ENCODE measurements at places on chromosomes 7 and 10.

DNA sequence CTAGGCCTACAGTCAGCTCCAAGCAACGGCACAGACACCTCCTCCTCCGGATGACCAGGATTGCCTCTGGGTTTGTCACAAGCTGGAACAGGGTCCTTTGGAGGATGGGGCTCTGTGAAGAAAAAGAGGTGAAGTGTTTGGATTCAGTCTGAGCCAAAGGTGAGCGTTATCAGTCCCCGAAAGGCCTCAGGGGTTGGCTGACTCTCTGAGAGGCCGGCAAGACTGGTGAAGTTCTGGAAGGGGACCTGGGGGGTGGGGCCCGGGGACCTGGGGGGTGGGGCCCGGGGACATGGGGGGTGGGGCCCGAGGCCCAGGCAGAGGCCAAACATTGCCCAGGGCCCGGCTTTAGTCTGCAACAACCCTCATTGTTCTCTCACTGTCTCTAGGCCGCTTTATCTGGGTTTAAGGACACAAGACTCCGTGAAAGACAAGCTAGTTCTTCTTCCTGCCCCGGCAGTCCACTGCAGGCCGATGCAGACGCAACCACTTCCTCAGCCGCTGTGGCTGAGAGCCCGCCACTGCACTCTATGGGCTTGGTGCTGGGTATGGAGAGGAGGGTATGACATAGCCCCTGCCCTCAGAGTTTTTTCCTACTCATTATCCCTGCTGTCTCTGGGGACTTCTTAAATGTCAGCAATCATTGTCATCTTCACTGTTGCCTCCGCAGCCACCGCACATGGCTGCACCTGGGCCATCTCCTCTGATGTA, 27.4 kb upstream of the PSAP start:
- DNase-seq, result no peak

DNA sequence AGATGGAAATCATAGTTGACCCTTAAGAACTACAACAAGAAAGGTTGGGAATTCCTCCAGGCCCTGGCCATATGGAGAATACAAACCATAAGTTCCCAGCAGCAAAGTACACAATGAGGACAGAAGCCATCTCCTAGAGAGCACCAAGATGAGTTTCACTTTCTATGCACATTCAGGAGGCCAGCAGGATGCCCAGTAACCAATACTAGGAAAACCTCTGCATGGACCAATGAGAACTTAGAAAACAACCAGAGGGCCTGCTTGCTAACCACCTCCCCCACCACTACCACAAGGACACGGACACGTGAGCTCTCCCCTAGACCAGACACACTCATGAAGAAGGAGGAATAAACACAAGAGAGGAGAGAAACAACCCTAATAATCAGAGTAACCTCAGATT, 56.3 kb downstream of the IFIT5 start:
- no peak for DNase-seq

DNA sequence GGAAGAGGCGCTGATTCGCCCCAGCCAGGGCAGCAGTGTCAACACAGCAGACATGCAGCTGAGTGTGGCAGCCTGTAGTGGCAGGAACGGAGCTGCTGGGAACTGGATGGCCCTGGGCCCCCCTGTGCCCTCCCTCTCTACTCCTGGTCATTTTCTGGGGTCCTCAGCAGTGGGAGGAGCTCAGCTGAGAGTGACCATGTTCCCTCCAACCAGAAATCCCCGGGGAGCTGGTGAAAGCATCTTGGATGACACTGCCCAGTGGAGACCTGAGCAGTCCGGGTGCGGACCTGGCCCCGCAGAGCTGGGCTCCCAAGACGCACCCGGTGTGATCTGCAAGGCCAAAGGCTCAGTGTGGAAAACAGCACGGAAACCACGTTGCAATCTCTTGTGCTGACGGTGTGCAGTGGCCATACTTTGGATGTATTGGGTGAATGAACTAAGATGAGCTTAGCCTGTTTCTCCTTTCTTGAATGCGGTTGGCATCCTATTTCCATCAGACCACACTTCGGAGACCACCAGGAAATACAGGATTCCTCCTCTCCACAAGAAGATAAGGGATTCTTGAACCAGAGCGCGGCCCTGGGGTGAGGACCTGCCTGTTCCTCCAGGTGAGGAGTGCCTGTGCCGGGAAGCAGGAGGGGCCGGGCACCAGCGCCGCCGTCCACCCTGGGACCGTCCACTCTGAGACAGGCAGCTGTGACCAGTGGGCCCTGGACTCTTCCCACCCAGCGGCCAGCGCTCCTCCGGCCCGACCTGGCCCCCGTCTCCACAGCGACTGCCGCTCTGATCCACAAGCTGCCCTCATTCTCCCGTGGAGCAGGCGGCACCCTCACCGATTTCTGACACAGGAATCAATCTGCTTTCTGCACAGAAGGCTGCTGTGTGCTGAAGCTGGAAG, 93.5 kb upstream of the DIP2C start:
- DNase-seq, result no peak

DNA sequence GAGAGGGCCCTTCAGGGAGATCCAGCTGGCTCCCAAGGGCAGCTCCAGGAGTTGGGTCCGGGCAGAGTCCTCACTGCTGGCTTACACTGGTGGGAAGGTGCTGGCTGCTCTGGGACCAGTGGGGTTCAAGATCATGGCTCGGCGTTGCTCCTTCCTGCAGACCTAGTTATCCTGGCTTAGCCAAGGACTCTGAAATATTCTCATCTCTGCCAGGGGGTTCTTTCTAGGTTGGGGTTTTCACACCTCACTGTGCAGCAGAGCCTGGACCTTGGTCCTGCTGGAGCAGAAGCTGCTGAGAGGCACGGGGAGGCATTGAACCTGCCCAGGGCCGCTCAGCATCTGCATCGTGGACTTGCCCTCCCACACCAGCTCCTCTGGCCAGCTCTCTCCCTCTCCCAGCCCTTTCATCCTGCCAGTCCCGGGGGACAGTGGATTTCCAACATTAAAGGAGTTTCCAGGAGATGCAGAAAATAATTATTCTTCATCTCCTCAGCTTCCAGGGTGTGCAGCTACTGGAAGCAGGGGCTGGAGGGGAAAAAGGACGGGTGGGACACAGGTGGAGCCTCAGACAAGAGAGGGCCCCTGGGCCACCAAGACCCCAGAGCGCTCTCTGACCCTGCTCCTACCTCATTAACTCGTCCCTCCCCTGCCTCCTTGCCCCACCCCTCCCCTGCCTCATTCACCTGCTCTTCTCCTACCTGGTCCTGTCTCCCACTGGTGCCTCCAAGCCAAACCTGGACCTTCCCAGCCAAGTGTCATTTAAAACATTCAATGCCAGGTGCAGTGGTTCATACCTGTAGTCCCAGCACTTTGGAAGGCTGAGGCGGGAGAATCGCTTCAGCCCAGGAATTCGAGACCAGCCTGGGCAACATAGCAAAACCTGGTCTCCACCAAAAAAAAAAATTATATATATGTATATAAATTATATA, 42.5 kb downstream of the JAKMIP3 start:
- DNase-seq, result no peak

DNA sequence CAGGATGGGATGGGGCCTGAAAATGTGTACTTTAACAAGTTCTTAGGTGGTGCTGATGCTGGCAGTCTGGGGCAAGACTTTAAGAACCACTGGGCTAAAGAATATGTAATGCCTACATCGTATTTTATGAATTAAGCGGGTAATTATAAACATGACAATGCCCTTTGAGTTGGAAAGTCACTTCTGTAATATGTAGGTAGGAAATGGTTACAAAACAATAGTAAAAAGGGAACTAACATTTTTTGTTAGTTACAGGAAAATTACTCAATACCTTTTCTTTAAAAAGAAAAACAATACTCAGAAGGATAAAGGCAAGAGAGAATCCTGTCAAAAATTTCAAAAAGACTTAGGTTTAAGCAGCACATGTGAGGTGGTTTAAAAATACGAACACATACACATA, 48.3 kb upstream of the STEAP4 start:
- DNase-seq, result no peak

DNA sequence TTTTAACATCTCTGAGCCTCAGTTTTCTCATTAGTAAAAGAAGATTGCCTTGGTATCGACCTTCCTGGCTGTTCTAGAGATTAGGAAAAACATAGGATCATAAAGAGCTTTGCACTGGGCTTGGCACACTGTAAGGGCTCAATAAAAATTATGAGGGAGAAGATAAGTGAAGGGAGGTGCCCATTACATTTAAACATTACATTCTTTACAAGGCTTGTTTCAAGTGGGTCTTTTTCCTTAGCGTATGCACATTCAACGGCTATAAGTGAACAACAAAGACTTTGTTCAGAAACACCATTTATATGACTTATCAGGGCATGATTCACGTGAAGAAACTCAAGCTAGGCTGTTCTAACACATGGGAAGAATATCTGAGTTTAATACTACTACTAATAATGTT, 351.9 kb upstream of the NPVF start:
- no peak for DNase-seq

DNA sequence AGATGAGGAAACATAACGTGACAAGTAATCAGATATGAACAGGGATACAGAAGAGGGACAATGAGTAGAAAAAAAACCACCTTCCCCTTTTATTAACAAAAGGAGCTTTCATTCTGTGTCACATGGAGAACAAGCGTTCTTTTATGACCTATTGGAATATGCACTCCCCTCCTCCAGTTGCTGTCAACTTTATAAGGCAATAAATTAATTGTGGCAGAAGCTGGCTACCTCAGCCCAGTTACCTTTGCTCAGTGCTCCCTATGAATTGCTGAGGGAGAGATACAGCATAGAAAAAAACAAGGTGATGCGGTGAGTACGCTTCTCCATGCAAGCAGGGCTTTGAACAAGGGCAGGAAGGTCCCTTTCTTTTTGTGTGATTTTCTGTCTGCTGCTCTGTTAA, at the start of gene MGAM2:
Gene MGAM2 (plus strand): TSS at position 220 of the 400 bp plus-strand sequence. CDS start 5,156 bp downstream, outside the sequence.
- DNase-seq, result no peak

- DNase-seq, result no peak
Observed at GRCh38 chr10:79434821-79435251, 10.6 kb downstream of the ZCCHC24 start.

DNA sequence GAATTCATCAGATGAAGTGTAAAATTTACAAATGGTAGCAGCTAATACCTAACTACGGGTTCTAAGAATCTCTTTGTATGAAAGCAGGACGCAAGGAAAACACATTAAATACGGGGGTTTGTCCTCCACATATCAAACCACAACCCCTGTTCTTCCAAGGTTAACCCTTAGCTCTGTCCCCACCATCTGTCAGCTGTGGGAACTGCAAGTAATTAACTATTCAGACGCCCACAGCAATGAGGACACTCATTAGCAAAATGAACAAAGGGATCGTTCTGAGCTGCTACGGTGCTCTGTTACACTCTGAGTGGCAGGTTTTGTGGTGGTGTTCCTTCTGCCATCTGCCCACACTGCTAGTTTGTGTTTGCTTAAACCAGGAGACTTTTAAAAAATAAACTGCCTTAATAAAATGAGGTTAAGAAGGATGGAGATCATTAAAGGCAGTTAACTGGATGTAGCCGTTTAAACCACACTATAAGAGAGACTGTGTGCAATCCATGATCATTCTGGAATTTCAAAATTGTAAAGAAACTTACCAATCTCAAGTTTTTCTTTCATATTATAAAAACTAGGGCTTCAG, 51.4 kb downstream of the C10orf67 start:
- DNase-seq, result no peak

GRCh38 chr10:43964486-43964885, 315.8 kb upstream of the ZNF32 start:
- DNase-seq, result no peak

- no peak for DNase-seq
Observed at GRCh38 chr7:15688279-15688626, 1.8 kb upstream of the MEOX2 start.

DNA sequence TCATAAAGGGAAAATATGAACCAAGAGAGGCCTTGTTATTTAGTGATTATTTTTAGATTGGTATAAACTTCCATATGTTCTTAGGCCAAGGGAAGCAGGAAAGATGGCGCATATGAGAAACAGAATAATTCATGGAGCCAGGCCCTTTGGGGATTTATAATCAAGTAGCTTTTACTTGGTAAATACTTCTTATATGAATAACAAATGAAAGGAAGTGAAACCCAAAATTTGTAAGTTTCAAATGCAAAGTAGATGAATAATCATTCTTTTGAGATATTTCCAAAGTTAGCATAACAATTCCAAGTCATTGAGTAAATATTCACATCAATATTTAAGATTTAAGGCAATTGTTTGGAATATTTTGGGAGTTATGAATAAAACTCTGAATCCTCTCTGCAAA, 13.9 kb upstream of the OPTN start:
- no peak for DNase-seq

GRCh38 chr10:29202386-29202940, 86.4 kb upstream of the LYZL1 start:
- DNase-seq, result no peak

DNA sequence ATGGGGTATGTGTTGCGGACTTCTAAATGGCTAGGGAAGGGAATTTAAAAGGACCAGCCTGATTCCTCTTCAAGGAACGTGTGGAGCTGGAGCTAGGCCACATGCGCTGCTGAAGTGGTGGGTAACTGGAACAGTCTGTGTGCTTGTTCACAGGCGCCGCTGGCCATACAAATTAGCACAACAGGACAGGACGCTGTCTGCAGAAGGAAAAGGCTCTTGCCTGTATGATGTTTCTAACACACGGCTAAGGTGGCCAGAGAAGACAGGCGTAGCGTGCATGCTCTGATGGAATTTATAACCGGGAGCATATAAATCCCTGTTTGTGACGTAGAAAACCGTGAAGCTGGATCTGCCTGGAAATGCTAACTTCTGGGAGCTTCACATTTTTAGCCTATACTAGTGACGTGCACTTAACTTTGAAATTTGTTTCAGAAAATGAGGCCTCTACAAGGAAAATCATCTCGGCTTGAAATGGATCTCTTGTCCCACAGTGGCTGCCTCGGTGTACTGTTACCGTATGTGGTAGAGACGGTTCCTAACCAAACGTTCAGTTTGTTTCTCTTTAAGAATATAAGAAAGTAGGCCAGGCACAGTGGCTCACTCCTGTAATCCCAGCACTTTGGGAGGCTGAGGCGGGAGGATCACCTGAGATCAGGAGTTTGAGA, 569.4 kb downstream of the PTPRN2 start:
- no peak for DNase-seq

DNA sequence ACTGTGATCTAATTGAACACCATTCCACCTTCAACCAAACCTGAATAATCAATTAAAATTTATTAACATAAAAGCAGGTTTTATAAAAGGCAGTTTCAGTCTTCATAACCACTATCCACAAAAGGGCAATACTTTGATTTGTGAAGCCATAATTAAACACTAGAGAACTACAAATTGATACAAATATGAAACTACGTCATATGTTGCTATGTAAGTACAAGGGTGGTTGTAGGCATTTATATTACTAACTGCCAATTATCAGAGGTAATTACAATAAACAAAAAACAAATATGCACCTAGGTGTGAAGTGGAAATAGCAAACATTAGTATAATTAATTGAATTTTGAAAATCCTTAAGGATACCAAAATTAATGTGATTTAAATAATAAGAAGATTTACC, 368.5 kb upstream of the PCDH15 start:
- no peak for DNase-seq

GRCh38 chr10:93754761-93755160, 3.0 kb upstream of the LGI1 start:
- DNase-seq, result no peak

- no peak for DNase-seq
Observed at GRCh38 chr10:63666836-63667383, 145.7 kb downstream of the REEP3 start.

GRCh38 chr7:24059775-24060174, 224.2 kb upstream of the NPY start:
- DNase-seq, result no peak

GRCh38 chr7:139660317-139661042, 117.3 kb downstream of the HIPK2 start:
- no peak for DNase-seq

- DNase-seq, result no peak
Observed at GRCh38 chr10:29569795-29570194, 65.0 kb downstream of the SVIL start.

Measured in omental fat pad (tissue), 4 donors.